Activated gamma-delta T cell treated with Interleukin-2 at 50 U/mL for 16 hours (primary cell): ENCODE measurements at places on chromosomes 7 and 10.

DNA sequence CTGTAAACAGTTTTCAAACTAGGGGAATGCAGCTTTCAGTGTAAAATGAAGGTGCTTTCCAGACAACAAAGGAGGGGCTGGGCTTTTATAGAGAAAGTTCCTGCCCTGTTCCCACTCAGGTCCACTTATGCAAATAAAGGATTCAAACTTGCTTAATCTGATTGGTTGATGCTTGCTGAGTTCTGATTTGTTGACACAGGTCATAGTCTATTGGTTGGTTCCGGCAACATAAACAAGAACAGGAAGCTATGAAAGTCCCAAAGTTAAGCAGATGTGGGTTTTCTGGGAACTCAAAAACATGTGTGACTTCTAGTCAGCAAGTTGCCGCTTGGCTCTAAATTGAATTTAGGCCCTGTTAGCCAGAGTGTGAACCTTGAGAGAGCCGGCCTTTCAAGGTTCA lies 194.2 kb upstream of the SVIL start:
- no peak for DNase-seq

GRCh38 chr10:86366033-86366901 lies at the start of gene GRID1:
Gene GRID1 (minus strand): TSS chr10:86366795.
- DNase-seq = no peak

- DNase-seq = no peak
Observed at GRCh38 chr7:88465600-88465999, 158.9 kb upstream of the STEAP4 start.

GRCh38 chr7:130473289-130473688 lies 18.6 kb upstream of the MEST start:
- DNase-seq = no peak

GRCh38 chr7:103691291-103691690 lies 245.3 kb upstream of the SLC26A5 start:
- DNase-seq = no peak

- no peak for DNase-seq
Observed at GRCh38 chr7:140051820-140052219, 10.9 kb downstream of the PARP12 start.

GRCh38 chr10:103847909-103848468 lies 7.4 kb downstream of the SH3PXD2A start:
- no peak for DNase-seq

DNA sequence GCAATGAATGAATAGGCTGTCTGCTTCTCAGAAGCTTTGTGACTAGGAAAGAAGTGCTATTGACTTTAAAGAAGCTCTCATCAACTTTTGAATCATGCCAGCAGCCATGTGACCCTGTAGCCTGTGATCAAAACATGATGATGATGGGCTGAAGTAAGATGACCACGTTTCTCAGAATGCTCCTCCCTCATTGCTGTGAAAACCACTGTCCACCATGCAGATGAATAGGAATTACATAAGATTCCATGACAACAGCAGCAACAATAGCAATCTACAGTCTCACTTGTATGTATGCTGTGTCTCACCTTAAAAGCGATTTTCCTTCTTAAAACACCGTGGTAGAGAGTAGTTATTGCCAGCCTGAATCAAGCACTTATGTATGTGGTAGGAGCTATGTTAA lies 228.4 kb downstream of the TRIL start:
- no peak for DNase-seq

DNA sequence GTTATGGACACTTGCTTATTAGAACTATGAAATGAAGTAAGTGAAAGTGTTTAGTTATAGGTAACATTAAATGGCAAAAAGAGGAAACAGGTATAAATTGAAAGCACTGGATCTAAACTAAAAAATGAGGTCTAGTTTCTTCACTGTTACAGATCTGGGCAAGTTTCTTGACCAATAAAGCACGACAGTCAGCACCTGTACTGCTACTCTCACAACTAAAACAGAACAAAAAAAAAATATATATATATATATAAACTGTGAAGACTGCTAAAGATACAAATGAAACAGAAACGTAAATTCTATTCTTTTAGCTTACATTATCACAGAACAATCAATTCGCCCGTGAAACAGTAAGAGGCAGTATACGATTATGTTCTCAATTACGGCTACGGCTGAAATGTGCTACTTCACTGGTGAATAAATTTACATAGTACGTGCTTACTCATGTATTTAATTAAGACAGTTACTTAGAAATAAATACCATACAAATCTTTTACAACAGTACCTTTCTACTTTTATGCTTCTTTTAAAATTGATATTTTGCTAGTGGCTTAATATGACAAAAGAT lies 4.2 kb downstream of the AHR start:
- DNase-seq = no peak

DNA sequence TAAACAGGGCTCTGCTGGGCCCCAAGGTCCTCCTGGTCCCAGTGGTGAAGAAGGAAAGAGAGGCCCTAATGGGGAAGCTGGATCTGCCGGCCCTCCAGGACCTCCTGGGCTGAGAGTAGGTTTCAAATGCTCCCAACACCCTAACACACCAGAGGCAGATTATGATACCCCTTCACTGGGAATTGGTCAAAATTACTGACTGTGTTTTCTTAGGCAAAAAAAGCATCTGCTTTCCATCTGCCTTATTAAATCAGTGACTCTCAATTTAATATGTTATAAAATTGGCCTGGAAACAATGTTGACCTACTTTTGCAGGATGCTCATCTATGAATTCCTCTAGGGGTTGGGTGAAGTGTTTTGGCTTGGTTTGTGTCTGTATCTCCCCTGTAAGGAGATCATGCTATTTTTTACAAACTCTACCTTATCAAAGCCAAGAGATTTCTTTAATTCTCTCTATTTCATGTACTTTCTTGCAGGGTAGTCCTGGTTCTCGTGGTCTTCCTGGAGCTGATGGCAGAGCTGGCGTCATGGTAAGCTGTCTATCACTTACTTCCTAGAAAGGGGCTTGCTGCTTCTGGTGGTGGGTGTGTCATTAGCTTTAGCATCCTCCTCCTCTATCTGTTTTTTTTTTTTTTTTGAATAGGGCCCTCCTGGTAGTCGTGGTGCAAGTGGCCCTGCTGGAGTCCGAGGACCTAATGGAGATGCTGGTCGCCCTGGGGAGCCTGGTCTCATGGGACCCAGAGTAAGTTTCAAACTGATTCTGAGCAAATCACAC lies 15.9 kb downstream of the COL1A2 start:
- no peak for DNase-seq

DNA sequence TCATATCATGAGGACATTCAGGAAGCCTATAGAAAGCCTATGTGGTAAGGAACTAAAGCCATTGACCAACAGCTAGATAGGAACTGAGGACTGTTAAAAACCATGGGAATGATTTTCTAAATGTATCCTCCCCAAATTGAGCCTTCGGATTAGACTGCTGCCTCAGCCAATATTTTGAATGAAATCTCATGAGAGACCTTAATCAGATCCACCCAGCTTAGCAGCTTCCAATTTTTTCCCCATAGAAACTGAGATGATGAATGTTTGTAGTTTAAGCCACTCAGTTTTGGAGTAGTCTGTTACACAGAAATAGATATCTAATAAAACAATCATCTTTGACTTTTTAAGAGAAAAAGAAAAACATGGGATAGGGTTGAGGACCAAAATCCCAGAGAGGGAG lies 292.0 kb downstream of the HPSE2 start:
- no peak for DNase-seq

DNA sequence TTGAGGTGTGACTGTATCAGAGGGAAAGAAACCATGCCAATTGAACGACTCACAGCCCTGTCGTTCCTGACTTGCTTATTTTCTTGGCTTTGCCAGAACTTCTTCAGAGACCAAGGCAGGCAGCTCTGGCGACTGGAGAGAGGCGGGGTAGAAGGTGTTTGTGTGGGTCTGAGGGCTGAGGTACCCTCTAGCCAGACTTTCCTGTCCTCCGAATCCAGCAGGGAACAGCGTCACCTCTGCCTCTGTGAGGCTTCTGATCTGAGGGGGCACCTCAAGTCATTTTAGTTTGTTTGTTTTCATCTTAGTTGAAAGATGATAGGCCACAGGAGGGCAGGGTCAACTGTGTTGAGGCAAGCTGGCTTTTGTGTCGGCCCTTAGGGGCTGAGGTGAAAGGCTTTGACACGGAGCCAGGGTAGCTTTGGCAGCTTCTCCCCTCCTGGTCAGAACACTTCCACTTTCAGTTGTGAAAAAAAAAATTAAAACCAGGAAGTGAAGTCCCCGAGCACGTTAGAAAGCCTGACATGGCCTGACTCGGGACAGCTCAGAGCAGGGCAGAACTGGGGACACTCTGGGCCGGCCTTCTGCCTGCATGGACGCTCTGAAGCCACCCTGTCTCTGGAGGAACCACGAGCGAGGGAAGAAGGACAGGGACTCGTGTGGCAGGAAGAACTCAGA lies 1.9 kb downstream of the ACSL5 start:
- DNase-seq = peak; percentile 35

DNA sequence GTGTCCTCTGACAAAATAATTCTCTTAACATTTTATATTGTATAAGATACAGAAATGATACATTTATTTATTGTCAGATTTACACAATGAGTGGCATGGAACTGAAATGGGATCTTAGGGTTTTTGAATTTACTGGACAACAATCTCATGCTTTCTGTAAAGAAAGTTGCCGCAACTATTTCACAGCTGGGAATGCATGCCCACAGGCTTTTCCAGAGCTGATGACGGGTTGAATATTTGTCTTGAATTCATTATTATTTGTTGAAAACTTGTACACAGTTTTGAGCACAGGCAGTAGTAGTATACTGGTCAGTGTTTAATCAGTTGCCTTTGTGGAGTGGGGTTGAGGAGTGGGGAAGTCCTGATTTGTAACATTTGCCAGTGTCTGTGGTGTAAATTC lies 20.5 kb upstream of the MRC1 start:
- no peak for DNase-seq

DNA sequence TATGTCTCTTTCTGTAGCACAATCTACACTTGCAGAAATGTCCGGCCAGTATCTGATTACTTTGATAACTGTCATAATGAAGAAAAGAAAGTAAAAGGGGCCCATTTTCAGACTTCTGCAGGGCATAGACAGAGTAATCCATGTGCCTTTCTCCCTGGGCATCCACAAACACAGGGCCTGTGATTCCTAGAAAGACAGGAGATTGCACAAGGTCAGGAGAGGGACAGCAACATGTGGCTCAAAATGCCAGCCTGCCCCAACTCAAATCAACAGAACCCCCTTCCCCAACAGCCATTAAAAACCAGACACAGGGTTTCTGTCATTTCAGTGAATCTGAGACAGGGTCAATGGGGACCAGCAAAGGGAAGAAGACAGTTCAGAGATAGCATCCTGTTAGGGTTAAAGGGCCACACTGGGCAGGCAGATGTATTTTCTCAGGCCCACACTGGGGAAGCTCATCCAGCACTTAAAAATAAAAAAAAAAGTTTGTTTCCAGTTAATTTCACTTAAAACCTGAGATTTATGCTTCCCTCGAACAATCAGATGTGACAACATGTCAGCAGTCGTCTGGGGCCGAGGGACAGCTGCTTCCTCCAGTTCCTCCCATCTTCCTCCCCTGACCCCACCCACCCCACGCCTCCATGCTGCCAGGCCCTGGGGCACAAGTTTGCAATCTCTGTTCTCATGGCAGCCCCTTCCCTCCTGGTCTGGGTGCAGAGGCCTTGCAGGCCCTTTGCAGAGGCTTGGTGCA lies 30.7 kb upstream of the ACSL5 start:
- DNase-seq = no peak

DNA sequence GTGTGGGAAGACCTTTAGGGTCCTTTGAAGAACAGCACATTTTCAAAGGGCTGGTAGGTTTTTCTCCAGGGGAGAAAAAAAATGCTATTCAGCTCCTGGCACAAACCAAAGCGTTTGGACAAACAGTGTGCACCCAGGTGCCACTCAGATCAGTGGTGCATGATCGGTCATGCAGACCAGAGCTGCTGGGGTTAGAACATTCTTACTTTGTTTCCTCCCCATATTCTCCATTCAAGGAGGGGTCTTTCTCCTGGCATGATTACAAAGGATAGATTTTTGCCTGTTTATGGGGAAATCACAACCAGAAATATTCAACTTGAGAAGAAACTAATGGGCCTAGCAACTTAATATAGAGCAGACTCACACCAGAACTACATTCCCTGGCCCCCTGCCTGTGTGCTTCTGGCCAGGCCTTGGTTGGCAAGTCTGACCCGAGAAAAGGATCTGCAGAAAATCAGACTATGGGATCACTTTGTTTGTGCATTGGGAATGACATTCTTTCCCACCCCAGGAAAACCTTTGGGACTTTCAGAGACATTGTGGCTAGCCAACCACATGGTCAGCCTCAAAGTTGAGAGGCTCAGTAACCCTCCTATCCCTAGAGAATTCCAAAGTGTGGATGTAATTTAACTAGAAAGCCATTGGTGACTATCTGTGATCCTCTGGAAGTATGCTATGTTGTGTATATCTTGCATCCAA lies 82.3 kb upstream of the FGL2 start:
- no peak for DNase-seq

- DNase-seq = no peak
Observed at GRCh38 chr7:80612880-80613279, 25.6 kb upstream of the CD36 start.

- no peak for DNase-seq
Observed at GRCh38 chr10:104903433-104903832, 262.3 kb downstream of the SORCS3 start.

DNA sequence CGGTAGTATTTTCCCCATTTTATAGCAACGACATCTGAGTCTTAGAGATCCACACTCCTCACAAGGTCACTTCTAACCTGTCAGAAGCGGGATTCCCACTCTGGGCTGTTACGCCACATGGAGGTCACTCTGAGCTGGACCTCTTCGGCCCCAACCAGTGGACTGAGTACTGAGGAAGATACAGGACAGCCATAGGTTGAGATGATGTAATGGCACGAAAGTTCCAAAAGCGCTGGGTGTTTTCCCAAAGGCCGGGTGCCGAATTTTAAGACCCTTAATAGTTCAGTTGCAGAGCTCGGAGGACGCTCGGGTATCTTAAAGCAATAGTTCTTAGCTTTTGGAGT lies 699 bp downstream of the GHITM start:
- no peak for DNase-seq

GRCh38 chr7:18330548-18330947 lies 165.0 kb upstream of the HDAC9 start:
- no peak for DNase-seq

DNA sequence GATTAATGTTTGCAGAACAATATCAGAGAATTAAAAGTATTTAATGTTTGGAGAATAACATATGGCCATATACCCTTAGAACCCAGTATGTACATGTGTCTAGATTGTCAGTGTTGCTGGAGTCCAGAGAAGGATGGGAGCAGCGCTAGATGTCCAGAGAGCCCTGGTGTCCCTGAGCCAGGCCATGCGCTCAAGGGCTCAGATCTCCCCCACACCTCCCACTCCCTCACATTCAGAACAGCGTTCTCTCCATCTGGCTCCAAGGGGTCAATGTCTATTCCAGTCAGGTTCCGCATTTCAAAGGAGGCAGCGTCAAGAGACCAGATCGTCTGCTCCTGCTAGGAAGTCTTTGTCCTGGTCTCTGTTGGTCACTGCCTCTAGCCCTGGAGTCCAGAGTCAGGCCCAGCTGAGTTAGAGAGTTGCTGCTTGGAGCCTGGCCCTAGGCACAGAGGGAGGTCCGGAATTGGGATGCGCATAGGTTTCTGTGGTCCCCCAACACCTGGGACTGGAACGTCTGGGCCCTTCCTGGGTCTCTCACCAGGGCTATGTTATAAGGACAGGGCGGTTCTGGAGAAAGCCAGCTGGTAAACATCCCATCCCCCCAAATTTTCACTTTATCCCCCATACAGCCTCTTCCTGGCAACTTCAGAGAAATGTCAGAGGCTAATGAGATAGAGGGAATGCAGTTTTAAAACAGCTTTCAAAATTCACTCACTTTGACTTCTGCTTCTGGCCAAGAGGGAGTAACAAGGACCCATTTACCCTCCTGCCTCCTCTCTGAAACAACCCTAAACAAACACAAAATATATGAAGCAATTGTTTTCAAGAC lies 6.5 kb upstream of the WDR86 start:
- DNase-seq = no peak

GRCh38 chr10:77770081-77770867 lies 132.7 kb upstream of the KCNMA1 start:
- DNase-seq = no peak
